ENCODE measurements at places on chromosomes 1 and 21. TPM values are rescaled to one million over a fixed set of nuclear protein-coding genes. Genes with fewer than 3 reads are reported as not detected.
A peak's percentile ranks its signal among the peaks of the same experiment; 100 is the strongest.

- no peak for DNase-seq
Measured at GRCh38 chr1:66373157-66373591, 160.8 kb upstream of the SGIP1 start.

DNA sequence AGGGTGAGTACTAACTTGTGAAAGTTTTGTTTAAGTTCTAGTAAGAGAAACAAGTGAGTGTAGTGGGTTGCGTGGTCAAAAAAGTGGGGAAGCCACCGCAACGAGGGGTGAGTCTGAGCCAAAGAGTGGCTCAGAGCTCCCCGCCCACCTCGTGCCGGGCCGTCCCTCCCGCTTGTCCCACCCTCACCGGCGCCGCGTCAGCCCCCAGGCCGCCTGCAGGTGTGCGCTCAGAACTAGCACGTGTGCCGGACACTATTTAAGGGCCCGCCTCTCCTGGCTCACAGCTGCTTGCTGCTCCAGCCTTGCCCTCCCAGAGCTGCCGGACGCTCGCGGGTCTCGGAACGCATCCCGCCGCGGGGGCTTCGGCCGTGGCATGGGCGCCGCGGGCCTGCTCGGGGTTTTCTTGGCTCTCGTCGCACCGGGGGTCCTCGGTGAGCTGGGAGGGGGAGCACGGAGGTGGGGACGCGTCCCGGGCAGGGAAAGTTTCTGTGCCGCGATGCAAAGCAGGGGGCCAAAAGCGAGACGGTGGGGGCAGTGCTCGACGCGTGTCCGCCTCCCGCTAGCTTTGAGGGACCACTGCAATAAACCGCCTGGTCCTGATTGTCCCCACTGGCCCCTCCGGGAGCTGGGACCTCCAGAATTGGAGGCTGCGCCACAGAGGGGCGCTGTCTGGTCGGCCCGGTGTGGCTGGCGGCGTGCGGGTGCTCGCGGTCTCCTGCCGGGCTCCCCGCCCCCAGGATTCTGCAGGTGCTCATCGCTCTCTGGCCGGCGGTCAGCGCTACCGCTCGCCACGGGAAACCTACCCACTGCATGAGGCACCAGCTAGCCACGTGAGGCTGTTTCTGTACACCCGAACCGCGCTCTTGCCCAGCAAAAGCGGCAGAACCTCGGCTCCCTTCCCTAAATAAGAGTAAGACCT lies at the start of gene CR2:
Gene CR2, plus strand, starts transcription at position 283 of the 919 bp plus-strand sequence. Its CDS starts 91 bp downstream, at position 374.
- no peak for DNase-seq

GRCh38 chr21:29155118-29155932 lies 24.9 kb downstream of the MAP3K7CL start:
- DNase-seq, result peak; percentile 81

The ATP1A4 gene
- not detected for total RNA-seq

The RNU1-4 gene
- total RNA-seq, result under 0.01 TPM

DNA sequence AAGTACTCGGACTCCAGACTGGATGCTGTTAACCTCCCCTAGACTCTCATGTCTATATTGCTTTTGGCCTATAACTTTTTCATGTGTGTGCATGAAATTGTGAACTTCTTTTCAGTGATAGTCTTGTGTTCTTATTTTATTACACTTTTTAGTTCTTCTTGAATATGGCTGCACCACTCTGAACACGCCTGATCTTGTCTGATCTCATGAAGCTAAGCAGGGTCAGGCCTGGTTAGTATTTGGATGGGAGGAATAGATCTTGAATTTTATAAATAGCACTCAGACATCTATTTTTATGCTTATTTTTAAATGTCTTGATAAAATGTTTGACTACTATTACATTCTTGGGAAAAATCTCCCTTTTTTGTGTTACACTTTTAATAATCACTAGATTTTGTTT lies 22.4 kb downstream of the TCP10L start:
- DNase-seq, result no peak

The OR4F16 gene
- not detected for total RNA-seq

- DNase-seq, result no peak
Measured at GRCh38 chr1:231931846-231932454, 305.4 kb downstream of the DISC1 start.

The SDE2 gene
- total RNA-seq, result 44.3 TPM

- DNase-seq, result no peak
Measured at GRCh38 chr1:10697621-10698160, 98.8 kb downstream of the CASZ1 start.

- peak; percentile 56 for DNase-seq
Measured at GRCh38 chr1:235648954-235649367, 623 bp downstream of the GNG4 start.

All from A172 (cell line).